ENCODE measurements at places on chromosomes 2 and 18.

DNA sequence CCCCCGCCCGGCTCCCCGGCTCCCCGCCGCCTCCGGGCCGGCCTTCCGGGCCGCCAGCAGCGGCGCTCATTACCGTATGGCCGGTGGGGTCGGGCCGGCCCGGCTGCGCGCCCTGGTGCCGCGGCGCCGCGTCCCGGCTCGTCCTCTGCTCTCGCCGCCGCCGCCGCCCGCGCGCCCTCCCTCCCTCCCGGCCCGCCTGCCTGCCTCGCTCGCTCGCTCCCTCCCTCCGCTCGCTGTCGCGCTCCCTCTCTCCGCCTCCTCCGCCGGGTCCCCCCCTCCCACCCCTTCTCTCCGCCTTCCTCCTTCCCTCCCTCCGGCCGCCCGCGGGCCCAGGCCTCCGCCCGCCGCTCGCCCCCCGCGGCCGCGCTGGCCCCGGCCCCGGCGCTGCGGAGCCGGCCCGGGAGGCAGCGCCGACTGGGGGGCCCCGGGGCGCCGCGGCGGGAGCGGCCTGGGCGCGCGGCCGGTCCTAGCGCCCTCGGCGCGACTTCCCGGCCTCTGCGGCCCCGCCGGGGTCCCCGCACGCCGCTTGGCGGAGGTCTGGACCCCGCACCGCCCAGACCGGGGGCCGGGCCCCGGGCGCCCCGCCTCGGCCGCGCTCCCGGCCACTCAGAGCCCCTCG is at the start of gene DNMT3A:
Gene DNMT3A (minus strand): TSS at position 173 of the 619 bp plus-strand sequence. CDS start 27,941 bp downstream, outside the sequence.
- peak; percentile 40 for DNase-seq

DNA sequence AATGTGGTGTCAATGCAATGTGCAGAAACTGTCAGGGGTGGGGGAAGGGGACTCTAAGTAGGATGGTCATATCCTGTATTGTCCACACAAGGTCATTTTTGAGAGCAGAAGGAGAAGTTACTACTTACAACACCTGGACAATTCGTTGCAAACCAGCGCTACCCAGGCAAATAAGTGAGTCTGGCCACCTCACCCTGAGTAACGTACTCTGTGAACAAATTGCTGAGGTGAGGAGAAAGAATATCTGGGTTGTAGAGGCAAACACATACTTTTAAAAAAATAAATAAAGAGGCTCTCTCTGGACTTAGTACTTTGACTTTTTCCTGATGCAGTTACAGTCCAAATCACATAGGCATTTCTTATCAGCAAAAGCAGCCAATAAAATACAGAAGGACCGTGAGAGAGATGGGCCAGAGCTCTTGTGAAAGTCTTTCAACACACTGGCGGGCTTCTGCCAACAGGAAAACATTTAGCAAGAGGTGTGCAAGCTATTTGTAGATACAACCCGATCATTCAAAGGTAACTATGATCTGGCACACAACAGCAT is 268.2 kb upstream of the ID2 start:
- no peak for DNase-seq

- no peak for DNase-seq
Measured at GRCh38 chr2:108267101-108267500, 21.6 kb upstream of the SULT1C2 start.

- peak; percentile 88 for DNase-seq
Measured at GRCh38 chr2:166802475-166802874, 85.8 kb upstream of the XIRP2 start.

- DNase-seq: peak; percentile 70
Measured at GRCh38 chr2:70946832-70947442, 11.2 kb downstream of the ATP6V1B1 start.

DNA sequence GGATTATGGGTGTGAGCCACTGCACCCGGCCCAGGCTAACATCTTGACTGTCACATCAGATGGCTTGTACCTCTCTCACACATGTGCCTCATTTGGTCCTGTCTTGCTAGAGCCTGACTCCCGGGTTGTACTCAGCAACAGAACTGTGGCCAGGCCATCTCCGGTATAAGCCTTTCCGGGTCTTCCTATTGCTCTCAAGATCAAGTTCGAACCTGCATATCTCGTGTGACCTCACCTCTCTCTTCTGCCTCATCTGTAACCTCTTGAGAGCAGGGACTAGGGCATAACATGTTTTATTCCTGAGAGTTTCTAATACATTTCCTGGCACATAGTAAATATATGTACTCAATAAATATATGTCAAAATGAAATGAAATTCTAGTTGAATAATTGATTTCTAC is 114.0 kb downstream of the ACAA2 start:
- no peak for DNase-seq

DNA sequence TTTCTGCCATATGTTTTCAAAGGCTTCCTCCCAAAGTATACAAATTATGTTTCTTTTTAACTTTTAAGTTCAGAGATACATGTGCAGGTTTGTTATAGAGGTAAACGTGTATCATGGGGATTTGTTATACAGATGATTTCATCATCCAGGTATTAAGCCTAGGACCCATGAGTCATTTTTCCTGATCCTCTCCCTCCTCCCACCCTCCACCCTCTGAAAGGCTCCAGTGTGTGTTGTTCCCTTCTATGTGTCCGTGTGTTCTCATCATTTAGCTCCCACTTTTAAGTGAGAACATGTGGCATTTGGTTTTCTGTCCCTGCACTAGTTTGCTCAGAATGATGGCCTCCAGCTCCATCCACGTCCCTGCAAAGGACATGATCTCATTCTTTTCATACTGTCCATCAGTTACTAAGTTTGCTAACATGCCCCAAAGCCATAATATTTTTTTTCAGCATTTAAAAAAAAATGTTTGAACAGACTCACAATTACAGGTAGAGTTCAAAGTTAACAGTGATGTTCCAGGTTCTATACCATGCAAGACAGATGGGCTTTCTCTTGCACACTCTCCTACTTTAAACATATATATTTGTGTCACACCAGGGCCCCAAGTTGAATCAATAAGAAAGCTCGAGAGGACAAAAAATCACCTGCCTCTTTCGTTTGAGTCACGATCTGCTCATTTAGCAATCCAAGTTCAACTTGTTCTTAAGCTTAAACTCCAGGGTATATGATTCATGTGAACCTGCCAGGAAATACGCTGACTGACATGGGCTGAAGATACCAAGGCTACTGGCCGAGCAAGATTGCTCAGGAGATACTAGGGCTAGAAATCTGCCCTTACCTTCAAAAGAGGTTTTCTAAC is 77.6 kb downstream of the AP1S3 start:
- no peak for DNase-seq

DNA sequence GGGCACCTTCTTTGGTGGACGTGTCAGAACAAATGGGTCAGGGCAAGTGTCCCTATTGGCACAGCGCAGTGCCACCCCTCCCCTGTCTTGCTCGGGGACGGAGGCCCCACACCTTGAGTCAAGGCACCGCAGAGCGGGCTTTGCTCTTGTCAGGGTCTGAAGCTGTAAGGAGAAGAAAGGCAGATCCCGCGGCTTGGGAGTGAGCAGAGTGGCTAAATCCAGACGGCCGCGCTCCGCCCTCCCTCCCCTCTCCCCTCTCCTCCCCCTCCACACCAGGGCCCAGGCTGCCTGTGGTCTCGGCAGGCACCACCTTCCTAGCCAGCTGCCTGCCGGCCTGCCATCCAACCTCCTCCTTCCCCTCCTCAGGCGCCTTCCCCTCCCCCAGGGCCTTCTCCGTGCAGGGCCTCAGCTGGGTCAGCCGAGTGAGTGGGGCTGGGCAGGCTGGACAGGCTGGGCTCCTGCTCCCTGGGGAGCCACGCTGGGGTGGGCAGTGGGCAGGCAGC is 25.8 kb downstream of the SPEG start:
- DNase-seq: no peak

DNA sequence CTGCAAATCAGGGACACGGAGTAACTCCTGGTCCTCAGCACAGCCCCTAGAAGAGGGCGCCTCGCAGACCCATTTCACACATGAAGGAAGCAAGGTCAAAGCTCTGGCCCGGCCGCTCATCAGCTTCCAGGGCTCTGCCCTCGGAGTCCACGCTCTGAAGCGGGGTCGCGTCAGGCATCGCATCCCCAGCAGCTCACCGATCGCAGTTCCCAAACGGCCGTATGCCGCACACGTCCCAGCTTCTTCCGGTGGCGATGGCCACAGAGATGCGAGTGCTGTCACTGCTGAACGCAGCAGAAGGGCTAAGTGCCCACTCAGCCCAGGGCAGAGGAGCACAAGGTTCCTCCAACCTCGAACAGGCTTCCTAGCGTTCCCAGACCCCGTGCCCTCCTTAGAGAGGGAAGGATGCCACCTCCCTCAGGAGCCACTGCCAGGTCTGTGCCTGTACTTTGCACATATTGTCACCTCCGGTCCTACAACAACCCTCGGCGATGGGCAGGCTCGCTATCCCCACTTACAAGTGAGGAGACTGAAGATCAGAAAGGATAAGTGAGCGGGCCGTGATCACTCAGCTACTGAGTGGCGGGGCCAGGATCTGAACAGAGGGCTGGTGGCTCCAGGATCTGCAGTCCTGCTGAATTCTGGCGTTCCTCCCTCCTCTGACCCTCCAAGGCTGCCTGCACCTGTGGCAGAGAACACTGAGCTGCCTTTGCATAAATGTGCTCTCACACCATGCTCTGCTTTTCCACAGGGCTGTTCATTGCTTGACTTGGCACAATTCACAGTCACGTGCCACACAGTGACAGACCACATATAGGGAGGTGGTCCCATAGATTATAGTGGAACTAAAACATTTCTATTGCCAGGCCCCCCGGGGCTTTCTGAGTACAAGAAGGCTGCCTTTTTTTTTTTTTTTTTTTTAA is 71.4 kb downstream of the COPS8 start:
- DNase-seq: no peak

- peak; percentile 8 for DNase-seq
Measured at GRCh38 chr2:176385838-176386237, 116.6 kb downstream of the MTX2 start.

- DNase-seq: no peak
Measured at GRCh38 chr2:219648176-219648575, 20.7 kb downstream of the SLC4A3 start.

DNA sequence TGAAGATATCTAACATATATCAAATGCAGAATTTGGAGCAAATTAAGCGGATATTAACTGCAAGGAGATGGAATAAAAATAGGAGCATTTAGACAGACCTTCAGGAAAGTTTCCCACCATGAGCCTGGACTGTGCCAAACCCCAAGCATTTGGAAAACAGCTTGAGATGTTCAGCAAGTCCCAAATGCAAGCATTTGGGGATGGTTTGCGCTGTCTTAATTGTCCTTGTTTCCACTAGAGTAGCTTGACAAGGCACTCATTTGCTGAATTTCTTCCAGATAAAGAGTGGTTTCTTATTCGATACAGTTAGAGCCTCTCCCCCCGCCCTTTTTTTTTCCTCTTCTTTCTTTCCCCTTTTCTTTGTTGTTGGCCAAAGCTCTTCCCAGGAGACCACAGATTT is 77.1 kb upstream of the CDC42EP3 start:
- no peak for DNase-seq

DNA sequence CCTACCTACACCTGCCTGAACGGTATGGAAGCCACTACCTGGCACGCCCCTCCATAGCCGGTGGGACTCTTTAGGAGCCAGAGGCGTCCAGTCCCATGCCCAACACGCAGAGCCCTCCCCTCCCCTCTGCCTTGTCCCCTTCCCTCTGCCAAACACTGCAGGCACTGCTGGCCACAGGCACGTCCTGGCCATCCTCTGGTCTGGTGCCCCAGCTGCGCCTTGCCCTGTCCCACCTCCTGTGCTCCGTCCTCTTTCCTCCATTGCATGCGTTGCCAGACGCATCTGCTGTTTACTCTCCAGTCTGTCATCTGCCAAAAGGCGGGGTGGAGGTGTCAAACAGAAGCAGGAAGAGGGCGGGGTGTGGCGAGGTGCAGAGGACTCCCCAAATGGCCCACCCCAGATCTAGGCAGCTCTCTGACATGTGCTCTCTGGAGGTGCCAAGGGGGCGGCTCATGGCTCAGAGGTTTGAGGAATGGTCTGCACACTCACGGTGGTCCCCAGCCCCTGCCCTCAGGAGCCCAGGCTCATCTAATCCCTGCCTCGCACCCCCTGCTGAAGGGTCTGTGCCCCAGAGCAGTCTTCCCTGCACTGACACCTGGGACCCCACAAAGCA is 45.1 kb downstream of the HS6ST1 start:
- no peak for DNase-seq

GRCh38 chr18:44682871-44683221 is 2.2 kb downstream of the SETBP1 start:
- DNase-seq: no peak

DNA sequence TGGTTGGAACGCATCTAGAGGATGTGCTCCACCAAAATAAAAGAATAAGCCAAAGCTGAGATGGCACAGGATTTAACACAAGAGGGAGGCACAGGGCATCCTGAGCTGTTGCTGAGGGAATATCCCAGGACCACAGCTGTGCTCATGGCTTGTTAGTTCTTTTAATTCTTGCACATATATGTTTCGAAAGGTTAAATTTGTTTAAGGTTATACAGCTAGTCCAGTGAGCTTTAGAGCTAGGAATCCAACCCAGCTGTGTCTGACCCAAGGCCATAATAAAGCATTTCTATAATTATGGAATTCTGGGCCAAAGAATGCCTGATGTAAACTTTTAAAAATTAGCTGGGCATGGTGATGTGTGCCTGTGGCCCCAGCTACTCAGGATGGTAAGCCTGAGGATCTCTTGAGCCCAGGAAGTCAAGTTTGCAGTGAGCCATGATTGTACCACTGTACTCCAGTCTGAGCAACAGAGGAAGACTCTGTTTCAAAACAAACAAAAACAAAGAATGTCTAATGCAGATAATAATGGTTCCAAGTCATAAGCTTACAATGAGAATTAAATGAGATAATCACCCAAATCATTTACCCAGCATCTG is 66.4 kb upstream of the CCBE1 start:
- DNase-seq: no peak

GRCh38 chr2:10312437-10312957 is 9.8 kb downstream of the HPCAL1 start:
- DNase-seq: no peak

DNA sequence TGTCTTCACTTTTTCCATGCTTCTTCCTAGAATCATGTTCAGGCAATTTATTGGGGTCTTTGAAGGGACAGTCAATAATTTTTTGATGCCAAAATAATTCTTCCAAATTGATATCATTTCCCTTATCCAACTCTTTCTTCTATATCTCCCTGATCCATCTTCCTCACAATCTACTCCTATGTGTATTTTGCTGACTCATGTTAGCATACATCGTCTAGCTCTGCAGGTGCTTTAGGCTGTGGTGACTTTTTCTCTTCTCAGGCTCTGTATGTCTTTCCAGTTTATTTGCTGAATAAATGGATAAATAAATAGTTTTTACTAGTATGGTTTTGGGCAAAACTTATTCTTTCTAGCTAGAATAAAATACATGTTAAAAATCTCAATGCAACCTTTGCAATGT is 1650.9 kb upstream of the TMEFF2 start:
- no peak for DNase-seq

DNA sequence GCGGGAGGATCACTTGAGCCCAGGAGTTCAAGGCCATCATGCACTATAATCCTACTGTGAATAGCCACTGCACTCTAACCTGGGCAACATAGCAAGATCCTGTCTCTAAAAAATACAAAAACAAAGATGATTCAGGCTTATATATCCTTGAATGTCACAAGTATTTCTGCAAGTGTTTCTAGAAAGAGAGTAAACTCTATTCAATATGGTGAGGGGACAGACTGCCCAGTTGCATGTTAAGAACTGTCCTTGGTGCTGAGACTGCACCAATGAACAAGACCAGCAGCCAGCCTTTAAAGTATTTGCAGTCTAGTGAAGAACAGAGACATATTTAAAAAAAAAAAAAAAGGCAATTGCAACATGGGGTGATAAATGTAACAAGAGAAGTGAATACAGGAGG is 16.4 kb downstream of the MAP3K19 start:
- peak; percentile 42 for DNase-seq
